Smooth muscle cell of the coronary artery (primary cell): ENCODE measurements at places on chromosomes 13 and 19. TPM values are rescaled to one million over a fixed set of nuclear protein-coding genes. Genes with fewer than 3 reads are reported as not detected.

Gene SIGLEC11
- total RNA-seq = not detected in 2 replicates

Gene WDR62
- 0.12 and 1.1 TPM in 2 replicates for total RNA-seq

Gene LILRA6
- not detected in 2 replicates for total RNA-seq

Gene NXNL1
- not detected in 2 replicates for total RNA-seq

Gene ZNF382
- total RNA-seq = 3.7 and 7.3 TPM in 2 replicates

Gene HCN2
- 0.30 and 1.2 TPM in 2 replicates for total RNA-seq

Gene ZIC5
- not detected in 2 replicates for total RNA-seq

Gene APLP1
- 2.1 and 18.6 TPM in 2 replicates for total RNA-seq

Gene PLPP2
- 1.9 and 11.2 TPM in 2 replicates for total RNA-seq

Gene TMEM238
- total RNA-seq = 0.30 TPM in 1 of 2 replicates, not detected in the other

Gene RNF113B
- total RNA-seq = not detected in 2 replicates

Gene ATXN8OS
- not detected in 2 replicates for total RNA-seq

Gene OR7C1
- not detected in 2 replicates for total RNA-seq

Gene PHLDB3
- 14.2 and 33.9 TPM in 2 replicates for total RNA-seq

Gene MEIS3
- total RNA-seq = 48.6 and 53.4 TPM in 2 replicates

Gene ZNF132
- total RNA-seq = 5.9 and 8.3 TPM in 2 replicates
